Ammon's horn (tissue), 1 donor: ENCODE measurements at places on chromosomes 7 and 10.

DNA sequence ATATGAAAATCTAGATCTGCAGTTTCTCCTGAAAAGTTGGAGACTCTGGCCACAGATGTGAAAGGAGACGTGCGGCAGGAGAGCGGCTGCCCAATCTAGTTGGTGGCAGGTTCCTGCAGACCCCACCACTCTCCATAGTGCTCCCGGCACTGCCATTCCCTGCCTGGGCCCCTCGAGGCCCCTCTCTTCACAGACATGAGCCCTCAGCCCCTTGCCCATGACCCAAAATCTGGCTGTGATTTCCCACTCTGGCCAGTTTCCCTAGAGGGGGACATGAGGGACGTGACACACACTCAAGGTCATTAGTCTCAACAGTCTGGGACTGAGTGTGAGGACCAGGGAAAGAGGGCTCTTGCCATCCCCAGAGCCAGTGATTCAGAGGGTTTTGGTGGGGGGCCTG lies 138.7 kb downstream of the PTPN20 start:
- no peak for DNase-seq

GRCh38 chr7:136877509-136877908 lies 9.1 kb downstream of the CHRM2 start:
- DNase-seq: no peak

DNA sequence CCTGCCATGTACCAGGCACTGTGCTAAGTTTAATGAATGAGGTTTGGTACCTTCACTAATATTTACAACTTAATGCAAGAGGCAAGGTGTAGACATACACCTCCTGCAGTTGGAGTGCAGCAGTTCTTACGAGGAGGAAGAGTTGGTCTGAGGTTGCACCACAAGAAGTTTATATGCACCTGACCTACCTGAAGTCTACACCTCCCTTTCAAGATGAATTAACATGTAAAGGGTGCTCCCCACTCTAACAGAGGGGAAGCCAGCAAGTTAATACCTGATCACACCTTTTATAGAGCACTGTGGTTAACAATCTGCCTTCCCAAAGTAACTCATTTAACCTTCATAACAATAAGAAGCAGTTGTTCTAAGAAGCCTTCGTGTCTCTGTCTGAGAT lies 120.0 kb downstream of the LYZL1 start:
- DNase-seq: no peak

DNA sequence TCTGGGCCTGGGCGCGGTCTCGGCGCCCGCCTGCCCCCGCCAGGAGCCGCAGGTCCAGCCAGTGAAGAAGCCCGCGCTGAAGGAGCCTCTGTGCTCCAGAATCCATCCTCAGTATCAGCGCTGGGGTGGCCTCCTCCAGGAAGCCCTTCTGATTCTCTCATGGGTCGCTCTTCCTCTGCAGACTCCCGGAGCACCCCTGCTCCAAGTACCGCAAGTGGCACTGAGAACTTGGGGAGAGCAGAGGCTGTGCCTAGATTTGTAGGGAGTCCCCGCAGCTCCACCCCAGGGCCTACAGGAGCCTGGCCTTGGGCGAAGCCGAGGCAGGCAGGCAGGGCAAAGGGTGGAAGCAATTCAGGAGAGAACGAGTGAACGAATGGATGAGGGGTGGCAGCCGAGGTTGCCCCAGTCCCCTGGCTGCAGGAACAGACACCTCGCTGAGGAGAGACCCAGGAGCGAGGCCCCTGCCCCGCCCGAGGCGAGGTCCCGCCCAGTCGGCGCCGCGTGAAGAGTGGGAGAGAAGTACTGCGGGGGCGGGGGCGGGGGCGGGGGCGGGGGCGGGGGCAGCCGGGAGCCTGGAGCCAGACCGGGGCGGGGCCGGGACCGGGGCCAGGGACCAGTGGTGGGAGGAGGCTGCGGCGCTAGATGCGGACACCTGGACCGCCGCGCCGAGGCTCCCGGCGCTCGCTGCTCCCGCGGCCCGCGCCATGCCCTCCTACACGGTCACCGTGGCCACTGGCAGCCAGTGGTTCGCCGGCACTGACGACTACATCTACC lies at the start of gene ALOX5:
Gene ALOX5, plus strand, starts transcription at position 641 of the 774 bp plus-strand sequence. Its CDS starts 64 bp downstream, at position 705.
- DNase-seq: peak; percentile 44

GRCh38 chr10:78920011-78920410 lies 148.8 kb upstream of the ZMIZ1 start:
- DNase-seq: no peak

DNA sequence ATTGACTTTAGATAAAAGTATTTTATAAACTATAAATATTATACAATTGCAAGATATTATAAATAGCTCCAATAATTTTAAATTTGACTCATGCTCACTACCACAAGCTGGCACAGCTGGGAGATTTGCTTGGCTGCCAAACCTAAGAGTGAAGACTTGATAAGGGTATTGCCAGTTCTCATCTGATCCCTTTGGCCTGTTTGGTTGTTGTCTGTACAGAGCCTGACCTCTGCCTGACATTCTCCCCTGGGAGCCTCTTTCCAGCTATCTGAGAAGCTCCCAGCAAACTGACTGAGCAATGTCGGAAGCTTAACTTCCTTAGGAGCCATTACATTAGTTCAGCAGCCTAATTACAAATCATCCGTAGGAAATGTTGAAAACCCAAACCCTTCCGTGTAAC lies 10.2 kb upstream of the LMOD2 start:
- no peak for DNase-seq

DNA sequence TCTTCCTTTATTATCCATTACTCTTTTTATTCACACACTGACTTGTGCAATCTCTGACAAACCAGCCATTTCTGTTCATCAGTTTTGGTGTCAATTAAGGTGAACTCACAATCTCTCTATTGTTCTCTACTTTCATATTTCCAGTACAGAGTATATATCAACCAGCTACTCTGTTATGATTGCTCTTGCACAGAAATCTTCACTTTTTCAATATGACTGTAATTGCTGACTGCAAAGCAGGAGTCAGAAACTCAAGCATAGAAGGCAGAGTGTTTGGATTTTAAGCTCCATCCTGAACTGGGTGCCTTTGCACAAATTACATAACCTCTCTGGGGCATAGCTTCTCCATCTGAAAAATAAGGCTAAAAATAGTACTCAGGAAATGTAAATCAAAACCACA lies 1042.0 kb downstream of the GRM8 start:
- no peak for DNase-seq

DNA sequence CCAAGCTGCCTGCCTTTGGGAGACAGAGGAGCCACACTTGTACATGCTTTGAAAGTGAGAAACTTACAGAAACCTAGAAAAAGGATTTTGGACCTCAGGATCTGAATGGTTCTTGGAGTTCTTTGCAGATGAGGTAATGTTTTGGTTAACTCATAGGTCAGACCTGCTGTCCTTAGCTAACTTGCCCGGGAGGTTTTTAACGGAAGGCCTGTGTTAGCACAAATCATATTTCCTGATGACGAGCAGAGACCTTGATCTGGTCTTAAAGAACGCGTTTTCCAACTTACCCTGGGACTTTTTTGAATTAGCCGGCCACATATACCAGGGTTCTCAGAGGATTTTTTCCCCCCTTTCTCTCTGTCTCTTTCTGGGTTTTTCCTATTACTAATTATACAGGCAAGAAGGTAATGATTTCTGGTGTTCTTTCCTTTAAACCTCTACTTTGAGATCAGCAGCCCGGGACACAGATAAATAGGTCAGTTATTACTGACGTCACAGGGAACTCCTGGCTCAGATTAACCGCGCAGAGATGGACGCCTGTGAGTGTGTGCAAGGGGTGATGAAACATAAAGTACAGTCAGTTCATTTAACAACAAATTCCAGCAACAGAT lies 101.7 kb upstream of the KLF6 start:
- no peak for DNase-seq

- DNase-seq: no peak
Measured at GRCh38 chr10:1126461-1126860, 70.3 kb downstream of the WDR37 start.

- no peak for DNase-seq
Measured at GRCh38 chr10:68665841-68666240, 55.2 kb upstream of the CCAR1 start.

DNA sequence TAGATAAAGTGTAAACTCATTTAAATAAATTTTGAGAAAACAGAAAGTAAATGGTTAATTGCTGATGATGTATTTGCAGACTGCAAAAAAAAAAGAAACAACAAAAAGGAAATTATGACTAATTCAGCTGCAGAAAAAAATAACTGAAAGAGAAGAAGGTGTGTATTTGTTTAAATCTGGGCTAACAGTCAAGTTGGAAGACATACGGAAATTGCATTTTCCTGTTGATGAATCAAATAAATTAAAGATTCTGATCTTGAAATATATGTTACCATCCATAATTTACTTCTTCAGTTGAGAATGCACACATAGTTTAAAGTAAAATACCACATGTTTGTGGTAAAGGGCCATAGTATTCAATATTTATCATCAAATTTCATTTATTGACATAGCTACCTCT lies 19.3 kb upstream of the ING3 start:
- DNase-seq: no peak

GRCh38 chr7:155439311-155440017 lies 18.5 kb upstream of the EN2 start:
- DNase-seq: no peak

- no peak for DNase-seq
Measured at GRCh38 chr10:6692856-6693255, 112.8 kb upstream of the PRKCQ start.

DNA sequence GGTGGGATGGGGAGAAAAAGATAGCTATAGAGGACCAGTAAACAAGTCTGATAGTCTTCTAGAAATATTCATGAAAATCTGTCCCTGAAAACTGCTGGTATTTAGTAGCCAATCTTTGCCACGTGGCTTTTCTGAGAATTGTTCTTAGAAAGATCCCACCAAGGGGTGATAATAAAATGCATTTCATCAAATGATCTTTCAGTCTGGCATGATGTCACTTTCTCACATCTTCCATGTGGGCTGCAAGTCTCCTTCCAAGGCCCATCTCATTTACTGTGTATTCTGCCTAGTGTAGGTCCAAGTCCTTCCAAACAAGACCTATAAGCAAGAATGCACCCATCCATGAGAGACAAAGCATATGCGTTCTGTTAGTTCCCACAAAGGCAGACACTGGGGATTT lies 226.0 kb downstream of the CHCHD3 start:
- no peak for DNase-seq

GRCh38 chr10:22999942-23000341 lies 72.1 kb downstream of the ARMC3 start:
- DNase-seq: no peak

DNA sequence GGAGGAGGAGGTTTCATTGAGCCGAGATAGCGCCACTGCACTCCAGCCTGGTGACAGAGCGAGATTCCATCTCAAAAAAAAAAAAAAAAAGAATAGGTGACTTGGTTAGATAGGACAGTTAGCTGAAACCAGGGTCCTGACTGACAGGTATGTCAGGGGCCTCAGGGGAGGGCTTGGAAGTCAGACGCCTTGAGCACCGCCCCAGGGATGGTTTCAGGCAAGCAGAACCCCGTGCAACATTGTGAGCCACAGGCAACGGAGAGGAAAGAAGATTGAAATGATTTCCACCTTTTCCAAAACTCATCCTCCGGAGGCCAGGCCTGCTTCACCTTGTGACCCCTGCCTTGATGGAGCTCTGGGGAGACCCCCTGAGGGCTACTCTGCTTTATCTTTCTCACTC lies 8.6 kb downstream of the UCMA start:
- no peak for DNase-seq

DNA sequence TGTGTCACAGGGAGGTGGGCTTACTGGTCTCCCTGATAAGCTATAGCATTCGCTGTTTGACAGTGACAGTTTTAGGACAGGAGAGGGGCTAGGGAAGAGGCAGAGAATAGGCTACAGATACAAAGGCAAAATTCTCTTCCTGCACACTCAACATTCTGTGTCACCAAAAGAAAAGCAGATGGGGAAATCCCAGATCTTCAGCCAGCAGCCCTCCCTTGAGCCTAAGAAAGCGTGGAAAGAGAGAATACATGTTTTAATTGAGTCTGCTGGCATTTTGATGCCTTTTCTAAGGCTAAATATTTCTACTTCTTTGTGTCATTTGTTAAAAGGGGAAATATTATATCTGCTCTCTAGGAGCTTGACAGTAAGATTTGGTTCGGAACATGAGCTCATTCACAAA lies 247.0 kb downstream of the TRIL start:
- DNase-seq: no peak

- DNase-seq: no peak
Measured at GRCh38 chr10:49651039-49651835, 28.2 kb upstream of the C10orf53 start.

DNA sequence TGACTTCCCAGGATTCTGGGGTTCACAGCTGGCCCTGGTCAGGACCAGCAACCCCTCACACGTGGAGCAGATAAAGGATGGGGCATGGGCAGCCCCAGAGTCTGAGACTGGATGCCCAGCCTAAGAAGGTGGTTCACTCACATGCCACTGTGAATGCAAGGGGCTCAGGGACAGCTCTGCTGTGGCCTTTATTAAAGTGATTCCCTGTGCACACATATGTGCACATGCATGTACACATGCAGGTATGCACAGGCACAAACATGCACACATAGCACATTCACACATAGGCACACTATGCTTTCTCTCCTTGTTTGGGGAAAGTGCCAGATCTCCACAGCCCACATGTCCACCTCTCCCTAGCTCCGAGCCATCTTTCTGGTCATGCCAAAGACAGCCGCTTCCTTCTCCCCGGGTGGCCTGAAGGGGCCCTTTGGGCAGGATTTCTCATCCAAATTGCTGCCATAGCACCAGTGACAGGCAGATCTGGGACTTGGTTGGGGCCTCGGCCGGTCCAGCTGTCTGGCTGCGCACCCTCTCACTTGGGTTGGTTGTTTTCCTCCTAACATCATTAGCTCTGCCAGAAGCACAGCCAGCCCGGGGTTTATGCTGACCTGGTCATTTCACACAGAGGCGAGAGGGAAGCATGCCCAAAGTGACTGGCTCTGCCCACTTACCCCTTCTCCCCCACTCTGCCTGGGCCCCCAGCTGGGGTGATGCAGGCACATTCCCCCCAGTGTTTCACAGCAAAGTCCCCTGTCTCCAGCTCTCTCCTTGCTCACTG lies 1.4 kb downstream of the GCK start:
- peak; percentile 37 for DNase-seq

DNA sequence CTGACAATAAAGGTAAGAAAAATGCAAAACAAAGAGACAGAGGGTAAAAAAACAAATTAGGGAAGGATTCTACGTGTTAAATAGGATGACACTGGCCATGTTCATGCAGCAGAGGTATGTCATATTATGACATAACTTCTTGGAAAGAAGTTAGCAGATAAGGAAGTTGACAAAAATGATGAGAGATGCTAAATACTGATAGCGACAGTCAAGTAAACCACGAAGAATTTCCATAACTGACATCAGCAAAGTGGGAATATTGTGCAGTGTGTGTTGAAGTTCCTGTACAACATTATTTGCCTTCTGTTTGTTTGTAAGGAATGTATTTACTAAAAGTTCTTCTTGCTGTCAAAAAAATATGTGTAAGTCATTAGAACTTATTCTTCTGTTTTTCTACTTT lies 29.5 kb downstream of the MDH2 start:
- DNase-seq: no peak

- DNase-seq: no peak
Measured at GRCh38 chr7:32574626-32575025, 79.3 kb downstream of the AVL9 start.

GRCh38 chr10:80379701-80380100 lies 23.1 kb downstream of the DYDC2 start:
- DNase-seq: no peak
